ENCODE measurements at places on chromosomes 12 and 14.

- no peak for DNase-seq
These were observed 193.5 kb upstream of the CNOT2 start for GRCh38 chr12:70049596-70050360.

GRCh38 chr12:93229494-93230325 lies 148.0 kb upstream of the NUDT4 start:
- DNase-seq = no peak

DNA sequence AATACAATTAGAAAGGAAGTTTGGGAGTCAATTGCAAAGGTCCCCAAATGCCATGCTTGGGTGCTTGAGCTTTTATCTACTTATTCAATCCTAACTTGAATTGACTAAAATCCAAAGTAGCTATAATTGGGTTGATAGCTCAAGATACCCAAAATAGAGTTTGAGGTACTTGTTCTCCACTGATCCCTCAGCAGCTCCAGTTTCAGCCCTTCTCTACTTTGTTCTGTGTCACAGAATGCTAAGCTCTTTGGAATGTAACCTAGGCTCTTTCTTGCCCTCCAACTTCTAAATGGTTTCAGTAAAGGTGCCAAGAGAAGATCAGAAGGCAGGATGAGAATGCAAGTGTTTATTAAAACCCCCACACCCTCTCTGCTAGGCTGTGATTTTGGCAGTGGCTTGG lies 251.4 kb upstream of the CLEC14A start:
- DNase-seq = no peak

GRCh38 chr12:124302241-124302806 lies 7.4 kb downstream of the RFLNA start:
- no peak for DNase-seq

- DNase-seq = peak; percentile 98
These were observed at the start of gene TRIP11 for GRCh38 chr14:92039719-92040430. Gene TRIP11, minus strand, starts transcription at chr14:92040059. Its CDS starts 374 bp downstream, at chr14:92039685.

DNA sequence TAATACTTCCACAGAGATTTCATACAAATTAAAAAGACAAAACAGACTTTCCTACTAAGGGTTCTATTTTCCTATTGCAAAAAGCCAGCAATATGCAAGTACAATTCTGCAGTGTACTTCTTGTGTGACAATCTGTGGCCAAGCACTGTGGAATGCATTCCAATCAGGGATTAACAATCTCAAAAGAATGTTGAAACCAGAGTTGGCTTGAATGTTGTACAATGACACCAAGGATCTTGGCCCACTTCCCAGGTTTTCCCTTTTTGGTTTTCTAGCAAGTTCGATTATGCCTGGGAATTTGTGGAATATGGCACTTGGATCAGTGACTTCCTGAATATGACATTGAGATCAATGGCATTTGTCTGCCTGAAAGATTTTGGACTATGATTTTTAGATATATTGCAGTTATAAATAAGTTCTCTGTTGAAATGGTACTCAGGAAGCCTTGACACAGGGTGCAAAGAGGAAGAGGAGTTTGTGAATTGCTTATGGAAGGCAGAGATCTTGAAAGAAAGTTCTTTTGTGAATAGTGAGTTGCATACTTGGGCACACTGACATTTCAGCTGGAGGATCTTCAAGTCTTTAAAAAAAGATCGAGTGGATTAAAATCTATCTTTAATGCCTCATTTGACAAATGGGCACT lies 81.4 kb upstream of the FERMT2 start:
- no peak for DNase-seq

- no peak for DNase-seq
These were observed 179.2 kb downstream of the BCAT1 start for GRCh38 chr12:24769682-24770081.

GRCh38 chr12:123801573-123802178 lies 39.6 kb downstream of the DNAH10 start:
- DNase-seq = no peak

DNA sequence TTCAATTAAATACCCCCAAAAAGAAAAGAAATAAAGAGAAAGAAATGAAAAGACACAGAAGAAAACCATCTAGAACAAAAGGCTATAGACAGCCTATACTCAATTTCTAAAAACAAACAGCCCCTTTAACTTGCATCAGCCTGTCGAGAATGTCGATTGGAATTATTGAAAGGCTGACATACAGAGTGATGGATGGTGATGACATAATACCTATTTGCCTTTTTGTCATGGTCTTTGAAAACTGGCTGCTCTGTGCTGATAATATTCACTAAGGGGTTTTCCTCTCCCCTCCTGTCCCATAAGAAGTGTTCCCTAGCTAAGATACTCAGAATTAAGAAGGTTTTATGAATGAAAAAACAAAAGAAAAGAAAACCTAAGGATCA lies 393.7 kb downstream of the SOX5 start:
- DNase-seq = no peak

DNA sequence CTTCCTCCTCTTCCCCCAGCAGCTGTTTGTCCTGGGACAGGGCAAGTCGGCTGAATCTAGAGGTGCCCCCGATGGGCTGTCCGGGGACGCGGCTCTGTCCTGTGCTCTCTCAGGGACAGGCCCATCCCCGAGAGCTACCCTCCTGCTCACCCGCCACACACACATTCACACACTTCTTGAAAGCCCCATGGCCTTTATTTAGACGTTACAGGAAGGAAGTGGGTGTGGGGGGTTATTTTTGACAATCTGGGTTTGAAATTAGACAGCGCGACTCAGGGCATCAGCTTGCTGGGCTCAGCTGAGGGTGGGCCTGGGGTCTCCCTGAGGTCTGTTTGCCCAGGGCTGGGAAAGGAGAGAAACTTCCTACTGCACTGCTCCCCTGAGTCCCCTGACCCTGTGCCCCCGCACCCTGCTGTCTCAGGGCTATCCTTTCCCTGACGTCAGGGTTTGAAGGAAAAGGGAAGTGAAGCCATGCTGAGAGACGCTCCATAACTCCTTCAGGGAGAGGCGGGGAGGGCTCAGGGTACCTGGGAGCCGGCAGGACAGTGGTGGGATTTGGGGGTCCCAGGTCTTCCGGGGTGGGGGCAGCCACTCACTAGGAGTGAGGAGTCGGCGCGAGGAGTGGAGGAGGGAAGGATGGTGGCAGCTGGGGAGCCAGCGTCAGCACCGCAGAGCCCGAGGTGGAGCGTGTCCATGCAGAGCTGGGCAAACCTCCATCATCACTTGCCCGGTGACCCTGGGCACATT lies 8.1 kb downstream of the PTPN6 start:
- peak; percentile 80 for DNase-seq

GRCh38 chr14:56885825-56886224 lies 75.5 kb upstream of the OTX2 start:
- no peak for DNase-seq

Measured in stimulated activated naive CD4-positive, alpha-beta T cell (primary cell).